NCI-H460 (cell line): ENCODE measurements at places on chromosomes 4 and X. TPM values are rescaled to one million over a fixed set of nuclear protein-coding genes. Genes with fewer than 3 reads are reported as not detected.

Gene IL15
- total RNA-seq, result 4.6 and 5.9 TPM in 2 replicates

Gene TAF7L
- not detected in 2 replicates for total RNA-seq

Gene NEIL3
- total RNA-seq, result 43.6 and 44.3 TPM in 2 replicates

Gene TMPRSS11D
- not detected in 2 replicates for total RNA-seq

GRCh38 chr4:26484032-26484515, 6.2 kb downstream of the CCKAR start:
- DNase-seq, result no peak

DNA sequence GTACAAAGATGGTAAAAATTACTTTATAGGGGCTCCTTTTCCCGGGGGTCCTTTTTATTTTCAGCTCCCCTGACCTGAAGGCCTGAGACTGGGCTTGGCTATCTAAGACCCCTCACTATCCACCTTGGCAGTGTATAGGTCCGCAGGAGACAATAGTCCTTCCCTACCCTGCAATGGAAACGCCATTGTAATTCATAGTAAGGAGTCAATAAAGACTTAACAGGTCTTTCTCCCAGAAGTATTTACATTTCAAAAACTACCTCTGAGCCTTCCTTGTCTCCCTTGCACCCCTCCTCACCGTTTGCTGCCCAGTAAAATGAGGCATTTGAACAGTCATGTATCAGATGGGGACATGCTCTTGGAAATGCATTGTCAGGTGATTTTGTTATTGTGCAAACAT, 401.2 kb upstream of the CNKSR2 start:
- no peak for DNase-seq

- no peak for DNase-seq
Observed at GRCh38 chr4:105194328-105195231, 47.9 kb downstream of the TET2 start.

DNA sequence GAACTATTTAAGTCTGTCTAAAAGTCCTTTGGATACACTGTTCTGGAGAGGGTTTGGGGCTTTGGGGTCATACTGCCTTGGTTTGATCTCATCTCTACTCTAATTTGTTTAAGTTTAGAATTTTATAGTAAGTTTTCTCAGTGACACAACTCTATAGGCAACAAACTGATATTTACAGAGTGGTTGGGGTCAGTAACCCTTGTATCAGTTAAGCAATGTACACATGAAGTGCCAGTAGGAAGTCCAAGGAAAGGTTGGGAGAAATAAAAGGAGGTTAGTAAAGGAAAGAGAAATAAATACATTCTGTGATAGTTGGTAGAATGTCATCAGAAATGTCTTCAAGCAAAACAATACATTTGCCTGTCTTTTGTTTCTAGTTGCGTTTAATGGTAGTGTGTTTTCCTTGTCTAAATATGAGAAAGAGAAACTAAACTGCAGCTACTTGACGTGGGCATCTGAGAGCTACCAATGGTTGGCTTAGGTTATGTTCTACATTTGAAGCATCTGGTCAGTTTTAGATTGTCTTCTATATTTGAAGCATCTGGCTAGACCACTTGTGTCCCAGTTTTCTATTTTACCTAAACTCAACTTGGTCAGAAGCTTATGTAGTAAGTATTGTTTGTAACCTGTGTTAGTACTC, 6.9 kb downstream of the ATP7A start:
- no peak for DNase-seq

- DNase-seq, result no peak
Observed at GRCh38 chr4:67918428-67918827, 34.6 kb upstream of the TMPRSS11D start.

- no peak for DNase-seq
Observed at GRCh38 chrX:107576392-107576791, 51.9 kb upstream of the PRPS1 start.
